Thoracic aorta (tissue), 2 donors: ENCODE measurements at places on chromosomes 2 and 18.

- DNase-seq: no peak
These were observed at the start of gene ITGB6 for GRCh38 chr2:160199683-160200389. Gene ITGB6, minus strand, starts transcription at chr2:160200272. Its CDS starts 209 bp downstream, at chr2:160200063.

- DNase-seq: no peak
These were observed 18.7 kb downstream of the SP140 start for GRCh38 chr2:230244211-230244610.

- no peak for DNase-seq
These were observed 1364.0 kb upstream of the NRXN1 start for GRCh38 chr2:52395912-52396311.

- DNase-seq: no peak
These were observed 163.5 kb upstream of the SALL3 start for GRCh38 chr18:78816114-78816513.

DNA sequence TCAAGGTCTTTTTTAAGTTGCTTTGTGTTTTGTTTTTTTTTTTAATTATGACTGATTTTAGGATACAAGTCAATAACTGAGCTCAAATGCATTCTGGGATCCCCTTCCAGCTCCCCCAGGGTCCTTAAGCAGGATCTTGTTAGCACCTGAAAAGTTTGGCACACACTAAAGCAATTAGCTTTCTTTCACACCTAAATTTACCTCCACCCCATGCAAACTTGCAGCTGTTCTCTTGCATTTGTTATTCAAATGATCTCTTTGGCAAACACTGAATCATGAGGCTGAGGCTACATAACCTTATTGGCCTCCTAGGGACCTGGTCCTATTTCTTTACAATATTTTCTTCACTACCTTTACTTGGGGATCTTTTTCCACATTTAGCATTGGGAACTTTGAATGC, 2026.1 kb upstream of the CELF4 start:
- no peak for DNase-seq

- no peak for DNase-seq
These were observed at the start of gene HOXD4 for GRCh38 chr2:176151442-176152287. Gene HOXD4, plus strand, starts transcription at chr2:176151550. Its CDS starts 84 bp downstream, at chr2:176151634.

DNA sequence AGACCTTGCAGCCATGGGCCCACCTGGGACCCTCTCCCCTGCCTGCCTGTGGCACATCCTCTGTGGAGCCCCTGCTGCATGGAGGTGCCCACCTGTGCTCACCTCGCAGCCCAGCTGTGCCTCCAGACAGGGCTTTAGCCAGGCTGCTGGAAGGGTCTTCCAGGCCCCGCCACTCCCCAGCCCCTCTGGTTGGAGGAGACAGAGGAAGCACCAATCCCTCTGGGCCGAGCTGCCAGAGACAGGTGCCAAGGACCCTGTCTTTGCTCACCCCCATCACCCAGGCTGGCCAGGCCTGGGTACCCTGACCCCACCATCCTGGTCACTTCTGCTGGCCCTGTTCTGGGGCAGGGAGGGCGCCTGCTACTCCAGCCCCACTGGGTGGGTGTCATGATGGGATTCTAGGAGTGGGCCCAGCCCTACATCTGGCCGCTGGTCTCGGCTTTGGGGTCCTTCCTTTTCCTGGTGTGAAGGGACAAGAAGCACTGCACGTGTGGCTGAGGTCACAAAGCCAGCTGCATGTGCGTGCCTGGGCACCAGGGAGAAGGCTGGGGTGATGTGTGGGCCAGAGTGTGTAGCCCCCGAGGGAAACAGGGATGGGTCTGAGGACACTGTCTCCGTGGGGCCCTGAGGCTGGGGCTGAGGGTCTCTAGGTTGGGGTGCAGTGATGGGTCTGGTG, 9.3 kb upstream of the NEU4 start:
- DNase-seq: no peak

DNA sequence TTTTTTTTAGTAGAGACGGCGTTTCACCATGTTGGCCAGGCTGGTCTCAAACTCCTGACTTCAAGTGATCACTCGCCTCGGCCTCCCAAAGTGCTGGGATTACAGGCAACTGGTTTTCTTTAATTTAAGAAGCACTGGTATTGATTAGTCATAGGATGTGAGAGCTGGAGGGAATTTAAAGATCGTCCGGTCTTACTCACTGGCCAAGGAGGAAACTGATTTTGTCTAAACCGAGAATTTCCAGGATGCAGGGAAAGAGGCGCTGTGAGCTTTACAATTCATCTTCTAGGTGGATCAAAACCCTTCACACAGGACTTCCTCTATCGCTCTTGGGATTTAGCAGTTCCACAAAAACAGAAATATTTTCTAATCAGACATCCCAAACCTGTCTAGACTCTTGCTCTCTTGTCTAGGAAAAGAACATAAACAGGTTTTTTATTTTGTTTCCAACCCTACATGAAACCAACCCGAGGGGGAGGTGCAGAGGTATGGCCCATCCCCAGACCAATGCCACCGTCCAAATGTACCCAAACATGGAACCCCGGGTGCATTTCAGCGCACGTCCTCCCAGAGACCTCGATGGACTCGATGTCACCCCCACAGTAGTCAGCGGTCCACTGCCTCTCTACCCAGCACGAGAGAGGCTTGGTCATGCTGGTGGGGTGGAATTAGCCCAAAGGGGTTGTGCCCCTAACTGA, 12.5 kb upstream of the TUBB6 start:
- no peak for DNase-seq

GRCh38 chr2:86297382-86298147, 39.9 kb downstream of the REEP1 start:
- no peak for DNase-seq

GRCh38 chr2:29770846-29771245, 150.5 kb downstream of the ALK start:
- no peak for DNase-seq

DNA sequence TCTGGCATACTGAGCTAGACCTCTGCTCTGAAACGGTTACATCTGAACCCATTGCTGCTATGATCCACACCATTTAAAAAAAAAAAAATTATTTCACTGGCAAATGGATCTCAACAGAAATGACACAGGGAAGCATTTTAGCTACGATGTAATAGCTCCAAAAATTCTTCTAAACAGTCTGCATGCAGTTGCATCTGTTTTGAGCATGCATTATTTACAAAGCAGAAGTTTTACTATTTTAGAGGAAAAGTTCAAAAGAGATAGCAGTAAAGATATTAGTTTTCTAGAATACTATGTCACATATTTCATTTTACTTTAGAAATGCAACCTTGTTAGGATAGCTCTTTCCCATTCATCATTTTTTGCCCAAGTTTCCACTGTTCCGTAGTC, 265.7 kb downstream of the MEIS1 start:
- DNase-seq: no peak

DNA sequence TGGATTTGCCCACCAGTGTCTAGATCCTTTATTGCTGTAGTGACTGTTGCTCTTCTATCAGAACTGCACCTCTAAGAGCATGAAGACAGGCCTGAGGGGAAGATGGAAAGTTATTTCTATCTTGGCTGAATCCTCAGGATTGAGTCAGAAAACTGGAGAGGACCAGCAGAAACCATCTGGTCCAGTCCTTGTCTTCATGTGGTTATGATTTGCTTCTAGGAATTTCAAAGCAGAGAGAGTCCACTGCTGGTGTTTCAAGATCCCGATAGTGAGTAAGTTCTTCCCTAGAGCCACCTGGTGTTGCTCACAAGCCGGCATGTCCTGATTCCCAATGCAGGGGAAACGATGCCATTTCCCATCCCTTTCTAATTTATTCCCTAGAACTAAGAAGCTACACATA, 84.2 kb downstream of the NCKAP5 start:
- no peak for DNase-seq

- no peak for DNase-seq
These were observed 241.2 kb upstream of the KCNJ3 start for GRCh38 chr2:154457286-154457685.

GRCh38 chr2:184316921-184317320, 281.4 kb upstream of the ZNF804A start:
- no peak for DNase-seq

- DNase-seq: no peak
These were observed 30.1 kb upstream of the ATL2 start for GRCh38 chr2:38407111-38407682.

DNA sequence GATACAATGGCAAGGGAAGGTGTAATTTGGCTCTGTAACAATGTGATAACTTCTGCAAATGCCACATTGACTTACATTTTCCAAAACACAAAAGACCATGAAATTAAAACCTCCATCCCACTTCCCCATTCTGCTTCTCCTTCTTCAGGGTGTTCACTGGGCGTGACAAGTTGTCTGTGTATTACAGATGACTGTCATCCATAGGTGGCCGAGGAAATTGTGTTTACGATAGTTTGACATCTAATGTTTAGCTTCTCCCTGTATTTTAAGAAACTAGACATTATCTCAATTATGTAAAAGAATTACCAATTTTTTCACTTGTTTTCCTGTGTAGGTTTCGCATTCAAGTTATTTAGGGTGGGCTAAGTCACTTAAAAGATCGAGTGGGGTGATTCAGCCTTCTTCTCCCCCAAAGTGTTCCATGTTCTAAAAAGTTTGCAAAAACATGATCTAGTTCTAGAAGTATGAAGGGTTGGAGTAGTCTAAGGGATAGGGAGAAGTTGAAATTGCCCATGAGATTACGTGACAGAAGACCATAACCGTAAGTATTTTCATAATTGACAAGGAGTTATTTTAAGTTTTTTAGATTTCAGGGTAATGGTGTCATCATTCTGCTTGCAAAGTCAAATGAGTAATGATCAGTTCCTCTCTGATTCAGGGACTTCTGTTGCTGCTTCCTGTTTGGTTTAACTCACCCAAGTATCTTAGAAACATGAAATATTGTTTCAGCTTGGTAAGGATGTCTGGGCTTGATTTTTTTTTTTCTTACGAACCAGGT, 25.2 kb upstream of the CYTIP start:
- no peak for DNase-seq
